ENCODE measurements at places on chromosomes 7 and 10. TPM values are rescaled to one million over a fixed set of nuclear protein-coding genes. Genes with fewer than 3 reads are reported as not detected.

DNA sequence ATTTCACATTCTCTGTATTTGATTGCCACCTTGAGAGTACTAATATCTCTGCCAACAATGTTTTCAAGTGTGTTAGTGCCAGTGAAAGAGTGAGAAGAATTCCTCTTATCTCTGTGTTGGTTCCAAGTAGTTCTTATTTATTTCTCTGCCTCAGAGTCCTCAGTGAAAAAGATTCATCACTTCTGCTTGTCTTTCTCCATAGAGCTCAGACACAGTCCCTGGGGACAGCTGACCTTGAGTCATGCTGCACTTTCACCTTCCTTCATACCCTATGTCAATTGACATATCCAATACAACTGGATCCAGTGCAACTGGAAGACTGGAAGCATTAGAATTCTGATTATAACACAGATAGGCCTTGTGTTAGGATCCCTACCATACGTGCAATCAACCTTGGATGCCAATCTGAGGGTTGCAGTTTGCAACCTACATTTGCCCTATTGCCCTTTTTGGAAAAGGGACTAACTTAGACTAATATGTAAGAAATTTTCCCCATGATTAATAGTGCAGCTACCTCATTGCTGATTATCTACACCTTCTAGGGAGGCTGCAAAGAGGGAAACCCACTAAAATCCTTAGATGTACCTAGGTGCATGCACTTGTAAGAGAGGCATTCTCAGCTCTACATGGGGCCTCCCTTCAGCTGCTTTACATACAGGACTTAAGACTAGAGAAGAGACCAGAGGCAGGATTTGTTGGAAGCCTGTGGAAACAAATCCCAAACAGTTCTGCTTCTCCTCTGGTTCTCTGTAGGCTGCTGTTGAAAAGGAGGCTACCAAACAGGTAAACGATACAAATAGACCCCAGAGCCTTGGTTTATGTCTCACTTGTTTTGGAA, 8.4 kb downstream of the IFIT2 start:
- DNase-seq: no peak

The TUBB8 gene
- polyA plus RNA-seq: 1.3 TPM

GRCh38 chr7:15924910-15925309, 238.4 kb upstream of the MEOX2 start:
- no peak for DNase-seq

DNA sequence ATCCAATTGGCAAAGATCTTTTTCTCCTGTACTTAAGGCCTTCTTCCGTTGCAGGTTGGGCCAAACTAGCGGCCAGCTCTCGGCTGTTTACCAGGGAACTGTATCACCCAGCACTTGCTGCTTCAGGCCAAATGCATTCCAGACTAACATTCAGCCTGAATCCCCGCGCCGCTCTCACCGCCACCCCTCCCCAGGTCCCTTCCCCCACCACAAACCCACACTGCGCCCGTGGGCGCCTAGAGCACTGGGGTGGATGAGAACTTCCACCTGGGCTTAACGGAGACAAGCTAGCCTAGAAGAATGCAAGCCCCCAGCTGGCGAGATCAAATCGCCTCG, 676 bp downstream of the TCAF1 start:
- no peak for DNase-seq

The ADAMTS14 gene
- polyA plus RNA-seq: 1.2 TPM

The MOGAT3 gene
- 0.53 TPM for polyA plus RNA-seq

DNA sequence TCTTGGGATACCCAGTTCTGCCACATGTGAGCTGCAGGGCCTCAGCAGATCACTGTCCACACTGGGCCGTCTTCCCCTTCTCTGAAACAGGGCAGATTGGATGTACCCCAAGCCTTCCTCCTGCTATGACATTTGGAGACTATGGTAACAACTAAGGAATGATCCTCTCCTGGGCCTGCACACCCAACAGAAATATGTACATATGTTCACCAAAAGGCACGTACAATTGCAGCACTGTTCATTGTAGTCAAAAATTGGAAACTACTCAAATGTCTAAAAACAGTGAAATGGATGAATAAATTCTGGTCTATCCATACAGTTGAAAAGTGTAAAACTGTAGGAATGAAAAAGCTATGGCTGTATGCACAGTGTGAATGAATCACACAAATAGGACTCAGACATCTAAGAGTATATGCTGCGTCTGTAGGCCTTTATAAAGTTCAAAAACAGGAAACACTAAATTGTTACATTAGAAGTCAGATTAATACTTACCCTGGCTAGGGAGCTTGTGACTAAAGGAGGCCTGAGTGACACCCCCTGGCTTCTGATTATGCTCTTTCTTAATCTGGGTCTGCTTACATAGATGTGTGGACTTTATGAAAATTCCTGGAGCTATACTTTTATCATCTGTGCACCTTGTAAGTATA, 16.1 kb upstream of the XPNPEP1 start:
- DNase-seq: no peak

The ZNF33B gene
- 38.7 TPM for polyA plus RNA-seq

GRCh38 chr7:38335128-38335491, 61.7 kb upstream of the TARP start:
- DNase-seq: no peak

DNA sequence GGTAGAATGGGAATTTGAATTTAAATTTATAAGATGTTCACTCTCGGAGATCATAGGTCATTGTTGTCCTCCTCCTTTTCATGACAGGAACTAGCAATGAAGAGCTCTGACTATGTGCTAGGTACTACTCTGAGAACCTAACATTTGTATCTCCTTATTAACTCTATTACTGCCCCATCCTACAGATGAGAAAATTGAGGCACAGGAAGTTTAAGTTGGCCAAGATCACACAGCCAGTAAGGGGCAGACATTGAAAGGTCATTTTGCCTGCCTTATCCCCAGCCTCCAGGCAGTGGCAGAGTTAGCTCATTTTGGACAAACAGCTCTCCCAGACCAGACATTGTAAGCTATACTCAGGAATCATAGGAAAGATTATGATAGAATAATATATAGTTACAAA, 6.0 kb downstream of the SRGN start:
- DNase-seq: no peak

DNA sequence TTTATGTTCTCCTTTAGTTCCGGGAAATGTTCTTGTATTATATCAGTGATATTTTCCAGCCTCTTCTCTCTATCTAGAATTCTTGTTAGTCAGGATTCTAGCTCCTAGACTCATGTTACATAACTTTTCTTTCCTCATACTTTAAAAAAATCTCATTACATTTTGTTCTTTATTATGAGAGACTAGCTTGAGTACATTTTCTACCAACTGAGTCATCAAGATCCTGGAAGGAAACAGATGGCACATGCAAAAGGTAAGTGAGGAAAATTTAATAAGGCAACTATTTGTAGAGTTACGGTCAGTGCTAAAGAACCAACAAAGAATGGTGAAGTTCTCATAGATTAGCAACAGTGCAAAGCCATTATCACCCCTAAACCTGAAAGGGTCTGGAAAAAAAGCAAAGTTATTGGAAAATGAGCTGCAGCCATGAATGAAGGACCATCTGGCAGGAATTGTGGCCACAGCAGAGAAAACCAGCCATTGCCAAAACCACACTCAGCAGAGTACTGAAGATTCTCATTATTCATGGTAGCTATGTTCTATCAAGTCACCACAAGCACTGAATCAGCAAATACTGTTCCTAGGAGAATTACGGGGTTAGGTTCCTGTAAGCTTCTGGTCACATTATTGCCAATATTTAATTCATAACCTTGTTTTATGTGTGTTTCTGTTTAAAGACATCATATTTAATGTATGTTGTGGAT, 98.3 kb upstream of the C7orf33 start:
- DNase-seq: no peak

GRCh38 chr10:46995234-46995633, 84.0 kb downstream of the PTPN20 start:
- no peak for DNase-seq

- DNase-seq: no peak
Measured at GRCh38 chr10:7592627-7593026, 74.1 kb downstream of the ITIH5 start.

- peak; percentile 13 for DNase-seq
Measured at GRCh38 chr7:120272701-120273475, at the start of gene KCND2. Gene KCND2, plus strand, starts transcription at chr7:120273175.

The HNRNPH3 gene
- 405 TPM for polyA plus RNA-seq

The HK1 gene
- polyA plus RNA-seq: 49.7 TPM

- DNase-seq: no peak
Measured at GRCh38 chr7:133115596-133115995, 33.7 kb upstream of the CHCHD3 start.

DNA sequence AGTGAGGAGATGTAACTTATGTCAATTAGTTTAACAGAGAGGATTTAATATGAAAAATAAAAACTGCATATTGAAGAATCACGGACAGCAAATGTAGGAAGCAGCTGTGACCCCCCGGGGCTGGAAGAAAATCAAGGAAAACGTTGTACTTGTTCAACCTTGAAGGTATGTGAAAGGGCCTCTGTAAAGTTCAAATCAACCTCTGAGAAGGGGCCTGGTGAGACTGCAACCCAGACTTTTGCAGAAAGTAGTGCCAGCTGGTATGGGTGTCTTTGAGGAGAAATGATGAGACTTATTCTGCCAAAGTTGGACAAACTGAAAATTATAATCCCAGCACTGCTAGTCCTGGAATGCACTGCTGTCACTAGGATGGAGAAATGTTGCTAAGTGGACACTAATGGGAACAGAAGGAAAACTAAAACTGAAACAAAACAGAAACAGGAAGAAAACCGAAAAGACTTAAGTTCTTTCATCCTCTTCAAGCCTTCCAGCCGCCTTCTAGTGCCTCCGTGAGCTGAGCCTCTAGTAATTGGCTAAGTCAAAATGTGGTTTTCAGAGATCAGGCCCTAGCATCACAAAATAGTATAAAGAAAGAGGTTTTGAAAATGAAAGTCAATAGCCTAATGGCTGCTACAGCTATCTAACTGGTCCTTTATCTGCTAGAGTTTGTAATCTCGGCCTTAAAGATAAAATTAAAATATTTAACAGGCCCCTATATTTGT, 253.7 kb upstream of the SORCS1 start:
- DNase-seq: no peak

- no peak for DNase-seq
Measured at GRCh38 chr10:20834825-20835224, 62.3 kb downstream of the NEBL start.

DNA sequence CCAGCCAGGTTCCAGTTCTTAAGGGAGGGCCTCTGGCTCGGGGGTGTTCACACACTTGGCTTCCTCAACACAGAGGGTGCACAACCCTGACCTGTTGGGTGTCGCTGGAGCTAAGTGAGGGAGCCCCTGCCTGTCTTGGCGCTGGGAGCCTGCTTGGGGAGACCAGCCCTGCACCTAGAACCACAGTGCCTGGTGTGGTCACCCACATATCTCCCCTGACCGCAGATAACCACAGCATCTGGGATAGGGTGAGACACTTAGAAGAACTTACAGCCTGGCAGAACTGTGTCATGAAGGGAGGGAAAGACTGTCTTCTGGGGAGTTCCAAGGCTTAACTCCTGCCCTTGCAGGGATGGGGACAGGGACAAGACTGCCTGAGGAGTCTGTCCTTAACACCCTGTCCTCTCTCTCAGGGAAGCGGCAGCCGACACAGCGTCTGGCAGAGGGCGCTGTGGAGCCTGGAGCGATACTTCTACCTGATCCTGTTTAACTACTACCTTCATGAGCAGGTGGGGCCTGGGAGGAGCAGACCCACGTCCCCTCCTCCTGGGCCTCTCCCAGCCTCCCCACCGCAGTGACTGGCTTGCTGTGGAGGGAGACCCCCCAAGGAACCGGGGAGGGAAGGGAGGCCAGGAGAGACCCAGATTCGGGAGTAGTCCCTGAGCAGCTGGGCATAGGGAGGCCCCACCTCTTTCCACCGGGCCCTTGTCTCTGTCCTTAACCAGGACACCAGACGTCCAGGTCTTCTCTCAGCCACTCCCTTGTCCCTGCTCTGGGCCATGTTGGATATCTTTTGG, 59.0 kb downstream of the PALD1 start:
- no peak for DNase-seq

DNA sequence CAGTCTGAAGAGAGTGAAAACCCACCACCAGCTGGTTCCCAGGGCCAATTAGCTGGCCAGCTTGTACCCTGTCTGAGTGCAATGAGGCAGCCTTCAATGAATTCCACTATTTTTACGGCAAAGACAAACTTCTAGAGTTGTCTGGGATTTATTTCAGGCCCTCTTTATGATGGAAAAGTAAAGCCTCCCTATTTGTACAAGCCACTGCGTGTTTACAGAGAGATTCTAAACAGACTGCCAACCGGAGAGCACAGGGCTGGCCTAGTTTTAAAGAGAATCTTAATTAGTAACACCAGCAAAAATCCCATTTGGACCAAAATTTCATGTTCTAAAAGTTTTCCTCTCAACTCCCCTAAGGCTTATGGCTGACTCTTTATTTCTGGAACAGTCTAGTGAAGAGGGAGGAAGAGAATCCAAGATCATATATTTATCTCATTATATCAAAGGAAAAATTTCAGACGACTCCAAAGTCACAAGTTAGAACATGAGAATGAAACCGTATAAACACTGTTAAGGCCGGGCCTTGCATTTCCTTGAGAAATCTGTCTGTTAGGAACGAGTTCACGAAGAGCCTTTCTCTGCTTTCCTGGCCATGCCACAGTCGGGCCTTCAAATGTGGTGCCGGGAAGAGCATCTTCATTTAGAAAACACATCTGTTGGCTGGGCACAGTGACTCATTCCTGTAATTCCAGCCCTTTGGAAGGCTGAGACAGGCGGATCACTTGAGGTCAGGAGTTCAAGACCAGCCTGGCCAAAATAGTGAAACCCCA, 724.6 kb upstream of the NRP1 start:
- DNase-seq: no peak

The ITPRID1 gene
- polyA plus RNA-seq: not detected

The WAPL gene
- polyA plus RNA-seq: 57.5 TPM

DNA sequence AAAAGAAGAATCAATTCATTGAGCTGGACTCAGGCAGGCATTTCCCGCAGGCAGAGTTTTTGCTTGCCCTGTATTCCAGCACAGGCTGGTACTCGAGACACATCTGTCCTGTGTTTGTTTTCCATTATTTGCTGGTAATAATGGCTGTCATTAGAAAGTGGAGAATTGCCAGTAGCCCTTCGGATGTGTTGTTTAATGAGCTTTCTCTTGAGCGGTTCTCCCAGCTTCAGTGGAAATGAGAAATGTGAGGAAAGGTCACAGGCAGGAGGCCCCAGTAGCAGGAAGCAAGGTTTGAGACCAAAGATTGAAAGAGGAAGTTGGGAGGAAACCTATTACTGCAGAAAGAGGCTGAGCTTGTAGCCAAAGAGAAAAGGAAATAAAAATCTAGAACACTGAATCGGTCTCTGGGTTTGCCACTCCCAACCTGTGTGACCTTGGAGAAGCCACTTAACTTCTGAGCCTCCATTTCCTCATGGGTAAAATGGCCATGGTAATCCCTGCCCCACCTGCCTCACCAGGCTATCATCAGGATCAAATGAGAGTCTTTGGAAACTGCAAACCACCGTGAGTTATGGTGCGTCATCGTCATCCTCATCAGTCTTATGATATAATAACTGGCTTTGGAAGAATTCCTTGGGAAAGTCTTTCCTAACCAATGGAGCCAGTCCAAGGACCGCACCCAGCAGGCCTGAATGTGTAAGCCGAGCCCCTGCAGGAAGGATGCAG, 67.7 kb downstream of the TACR2 start:
- DNase-seq: no peak

Measured in renal cortex interstitium (tissue), 15 donors.